CD4-positive, alpha-beta T cell treated with Interleukin-6 at 100 ng/mL for 8 hours (primary cell): ENCODE measurements at places on chromosomes 5 and 9.

DNA sequence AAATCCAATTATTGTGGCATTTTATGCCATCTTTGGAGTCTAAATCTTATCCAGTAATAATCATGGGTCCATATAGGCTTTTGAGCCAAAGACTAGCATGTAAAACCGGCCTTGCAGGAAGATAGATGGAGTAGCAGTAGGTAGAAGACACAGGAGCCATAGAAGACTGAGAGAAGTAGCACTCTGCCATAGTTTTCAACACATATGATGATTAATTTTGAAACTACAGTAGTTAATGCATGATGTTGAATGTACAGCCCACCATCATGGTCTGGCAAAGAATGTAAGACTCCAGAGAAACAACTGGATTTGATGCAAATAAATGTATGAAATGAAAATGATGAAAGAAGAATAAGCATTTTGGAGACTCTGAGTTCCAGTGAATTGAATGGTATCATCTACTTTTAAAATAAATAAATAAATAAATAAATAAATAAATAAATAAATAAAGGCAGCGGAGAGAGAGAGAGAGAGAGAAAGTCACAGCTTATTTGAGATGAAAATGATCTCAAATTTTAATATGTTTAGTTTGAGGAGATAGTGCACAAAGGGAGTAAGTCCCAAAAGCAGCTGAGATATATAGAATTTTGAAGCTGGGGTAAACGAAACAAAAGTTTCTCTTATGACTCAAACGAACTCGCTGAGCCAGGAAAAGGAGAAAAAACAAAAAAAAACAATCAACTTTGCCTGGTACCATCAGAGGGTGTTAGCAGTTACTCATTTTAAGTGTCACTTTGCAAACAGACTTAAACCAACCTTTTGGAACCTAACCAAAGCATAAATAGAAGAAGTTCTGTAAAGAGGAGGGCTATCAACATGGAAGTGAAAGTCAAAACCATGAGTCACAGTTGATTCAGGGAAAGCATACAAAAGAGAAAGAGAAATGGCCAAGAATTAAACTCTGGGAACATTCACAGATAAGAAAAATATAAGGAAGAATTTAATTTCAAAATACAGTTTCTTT is 388.7 kb downstream of the CETN3 start:
- no peak for DNase-seq

- no peak for DNase-seq
These were observed 2.1 kb downstream of the ADAMTS2 start for GRCh38 chr5:179343021-179343718.

- DNase-seq = no peak
These were observed 11.1 kb downstream of the GM2A start for GRCh38 chr5:151264113-151264512.

DNA sequence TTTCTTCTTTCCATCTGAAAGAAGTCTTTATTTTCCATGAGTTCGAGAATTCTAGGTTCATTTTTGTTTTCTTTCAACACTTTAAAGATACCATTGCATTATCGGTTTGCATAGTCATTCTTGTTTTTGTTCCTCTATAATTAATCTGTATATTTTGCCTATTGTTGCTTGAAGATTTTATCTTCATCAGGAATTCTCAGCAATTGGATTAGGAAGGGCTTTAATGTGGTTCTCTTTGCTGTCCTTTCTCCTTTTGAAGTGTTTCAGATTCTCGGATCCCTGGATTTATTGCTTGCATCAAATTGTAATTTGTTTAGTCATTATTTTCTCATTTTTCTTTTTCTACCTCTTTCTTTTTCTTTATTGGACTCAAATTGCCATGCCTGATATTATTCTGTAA is 609.8 kb downstream of the TLR4 start:
- DNase-seq = no peak

GRCh38 chr9:28234894-28235277 is 661.6 kb upstream of the C9orf72 start:
- DNase-seq = no peak

- DNase-seq = no peak
These were observed 2.6 kb upstream of the SPDL1 start for GRCh38 chr5:169580964-169581363.

DNA sequence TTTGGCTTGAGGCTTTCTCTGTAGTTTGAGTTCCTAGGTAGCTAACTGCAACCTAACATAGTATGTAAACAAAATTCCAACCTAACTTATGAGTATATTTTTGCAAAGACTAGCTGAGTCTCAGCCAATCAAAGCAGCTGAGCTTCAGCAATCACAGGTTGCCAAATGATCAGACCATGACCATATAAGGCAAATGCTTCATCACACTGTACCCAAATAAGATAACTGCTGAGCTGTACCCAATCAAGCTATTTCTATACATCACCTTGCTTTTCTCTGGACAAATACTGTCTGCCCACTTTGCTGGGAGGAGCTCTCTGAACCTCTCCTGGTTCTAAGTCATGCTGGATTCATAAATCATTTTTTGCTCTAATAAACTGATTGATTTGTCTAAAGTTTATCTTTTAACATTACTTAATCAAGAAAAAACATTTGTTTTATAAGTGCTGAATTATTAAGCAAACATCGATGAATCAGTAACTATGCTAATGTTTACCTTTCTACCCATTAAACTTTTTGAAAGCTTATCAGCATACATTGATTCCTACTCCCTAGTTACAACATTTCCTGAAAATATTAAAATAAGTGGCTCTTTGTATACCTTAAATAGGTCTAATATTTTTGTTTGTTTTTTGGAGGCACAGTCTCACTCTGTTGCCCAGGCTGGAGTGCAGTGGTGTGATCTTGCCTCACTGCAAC is 129.7 kb upstream of the PCA3 start:
- DNase-seq = no peak

- no peak for DNase-seq
These were observed 301.4 kb downstream of the PDE4D start for GRCh38 chr5:59592101-59592500.

DNA sequence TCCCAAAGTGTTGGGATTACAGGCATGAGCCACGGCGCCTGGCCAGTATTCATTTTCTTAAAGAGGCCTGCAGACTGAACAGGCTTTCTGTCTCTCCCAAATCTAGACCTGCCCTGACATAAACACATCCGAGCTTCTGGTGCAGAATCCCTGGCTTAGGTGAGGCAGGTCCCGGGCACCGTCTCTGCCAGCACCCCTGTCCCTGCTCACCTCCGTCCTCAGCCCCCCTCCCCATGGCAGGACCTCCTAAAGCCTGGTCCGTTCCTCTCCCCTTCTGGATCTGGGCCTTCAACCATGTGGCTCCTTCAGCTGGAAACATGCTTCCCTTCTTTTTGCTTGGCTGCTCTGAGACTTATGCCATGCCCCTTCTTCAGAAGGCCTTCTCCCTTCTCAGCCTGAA is 22.7 kb upstream of the RXRA start:
- no peak for DNase-seq

GRCh38 chr5:71705421-71705820 is 13.7 kb upstream of the CARTPT start:
- no peak for DNase-seq

- no peak for DNase-seq
These were observed 18.3 kb upstream of the CKMT2 start for GRCh38 chr5:81214848-81215247.

- DNase-seq = no peak
These were observed 289.3 kb upstream of the WWC1 start for GRCh38 chr5:168002116-168002515.

DNA sequence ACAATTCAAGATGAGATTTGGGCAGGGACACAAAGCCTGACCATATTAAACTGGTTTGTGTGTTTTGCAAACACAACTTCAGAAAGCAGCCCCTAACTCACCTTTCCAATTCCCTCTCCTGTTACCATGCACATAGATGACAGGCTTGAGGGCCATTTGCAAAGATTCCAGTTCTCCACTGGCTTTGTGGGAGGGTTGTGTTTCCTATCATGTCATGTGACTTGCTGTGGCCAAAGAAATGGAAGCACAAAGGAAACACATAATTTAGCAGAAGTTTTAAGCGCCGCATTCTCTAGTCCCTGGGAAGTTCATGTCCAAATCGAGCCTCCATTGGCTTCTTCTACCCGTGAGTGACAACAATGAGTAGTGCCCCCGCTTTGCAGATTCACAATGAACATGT is 57.9 kb upstream of the CDH6 start:
- DNase-seq = no peak

GRCh38 chr9:89617978-89618377 is 13.2 kb downstream of the GADD45G start:
- no peak for DNase-seq

- no peak for DNase-seq
These were observed 11.7 kb downstream of the CD74 start for GRCh38 chr5:150401076-150401375.

DNA sequence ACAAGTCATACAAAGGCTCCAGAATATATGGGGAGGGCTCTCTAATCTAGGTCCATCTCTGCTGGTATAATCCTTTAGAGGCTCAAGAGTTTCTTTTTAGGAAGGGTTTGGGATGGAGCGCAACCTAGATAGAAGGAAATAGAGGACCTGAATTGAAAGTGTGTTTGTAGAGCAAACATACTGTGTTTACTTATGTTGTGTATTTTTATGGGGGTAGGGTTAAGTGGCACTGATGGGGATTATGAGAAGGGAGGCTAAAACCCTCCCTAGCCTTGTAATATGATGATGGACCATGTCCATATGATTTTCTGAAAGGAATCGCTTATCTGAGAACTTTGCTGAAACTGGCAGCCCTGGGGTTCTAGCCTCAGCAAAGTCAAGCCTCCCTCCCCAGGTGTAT is 4.4 kb upstream of the ELL2 start:
- DNase-seq = no peak

DNA sequence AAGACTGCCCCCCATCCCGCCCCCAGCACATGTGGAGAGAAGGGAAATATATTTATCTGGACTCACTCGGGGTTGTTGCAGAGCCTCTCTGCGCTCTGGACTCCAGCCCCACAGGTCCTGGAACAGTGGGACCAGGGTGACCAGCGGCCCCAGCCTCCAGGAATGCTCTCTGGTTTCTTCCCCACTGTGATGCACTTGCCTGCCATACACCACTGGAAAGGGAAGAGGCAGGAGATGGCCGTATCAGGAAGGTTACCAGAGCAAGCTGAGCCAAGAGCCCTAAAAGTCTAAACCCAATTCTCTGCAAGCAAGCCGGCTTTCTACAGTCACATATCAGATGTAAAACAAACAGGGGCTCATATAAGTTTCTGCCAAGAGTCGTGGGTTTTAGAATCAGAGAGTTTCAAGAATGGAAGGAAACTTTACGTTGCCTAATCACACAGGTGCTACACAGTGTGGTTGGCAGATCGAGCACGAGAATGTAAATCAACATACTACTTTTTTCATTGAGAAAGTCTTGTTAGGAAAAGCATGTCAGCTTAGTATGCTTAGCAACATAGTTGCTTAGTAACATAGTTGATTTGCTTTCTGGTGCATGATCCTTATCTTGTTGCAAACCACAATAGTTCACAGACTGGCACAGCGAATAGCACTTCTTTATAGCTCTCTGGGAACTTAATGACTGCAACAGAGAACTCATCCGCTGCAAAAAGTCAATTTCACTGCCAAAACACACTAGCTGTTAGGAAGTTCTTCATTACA is 201.2 kb downstream of the TARS1 start:
- DNase-seq = no peak

DNA sequence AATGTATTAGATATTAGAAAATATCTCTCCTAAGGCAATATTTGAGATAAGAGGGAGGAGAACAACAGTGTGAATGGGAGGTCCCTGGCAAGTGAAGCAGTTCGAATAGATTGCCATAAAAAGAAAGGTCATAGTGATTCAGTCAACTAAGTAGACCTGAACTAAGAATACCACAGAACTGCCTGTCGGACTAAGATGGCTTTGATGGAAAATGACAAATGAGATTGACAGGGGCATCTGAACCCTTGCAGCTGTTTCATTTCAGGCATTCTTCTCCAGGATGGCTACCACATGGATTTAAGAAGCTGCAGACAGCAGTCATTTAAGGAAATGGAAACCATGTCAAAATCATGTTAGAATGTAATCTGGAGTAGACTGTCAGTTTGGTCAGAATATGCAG is 308.4 kb upstream of the MEF2C start:
- no peak for DNase-seq

- DNase-seq = no peak
These were observed 223.9 kb downstream of the FANCC start for GRCh38 chr9:95093586-95093985.

DNA sequence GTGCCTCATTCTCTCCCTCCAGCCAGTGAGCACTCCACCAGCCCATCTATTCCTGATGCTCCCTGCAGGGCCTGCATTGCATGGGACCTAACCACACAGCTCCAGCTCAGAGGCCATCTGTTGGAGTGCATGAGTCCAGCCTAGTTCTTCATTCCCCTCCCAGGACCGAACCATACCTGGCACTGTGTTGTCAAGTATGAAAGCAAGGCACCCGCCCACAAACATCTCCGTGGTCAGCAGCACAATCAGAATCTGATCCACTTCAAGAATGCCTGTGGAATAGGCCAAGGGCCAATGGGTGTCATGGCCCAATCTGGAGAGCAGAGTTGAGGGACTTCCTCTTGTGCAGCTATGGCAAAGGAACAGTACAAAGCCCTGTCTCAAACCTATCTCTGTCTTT is 5.9 kb downstream of the SLC23A1 start:
- no peak for DNase-seq

GRCh38 chr5:103915081-103915480 is 352.5 kb upstream of the NUDT12 start:
- no peak for DNase-seq

GRCh38 chr9:98807814-98808195 is 335 bp downstream of the GALNT12 start:
- DNase-seq = no peak

- no peak for DNase-seq
These were observed 56.8 kb downstream of the PTPN3 start for GRCh38 chr9:109441296-109441695.

DNA sequence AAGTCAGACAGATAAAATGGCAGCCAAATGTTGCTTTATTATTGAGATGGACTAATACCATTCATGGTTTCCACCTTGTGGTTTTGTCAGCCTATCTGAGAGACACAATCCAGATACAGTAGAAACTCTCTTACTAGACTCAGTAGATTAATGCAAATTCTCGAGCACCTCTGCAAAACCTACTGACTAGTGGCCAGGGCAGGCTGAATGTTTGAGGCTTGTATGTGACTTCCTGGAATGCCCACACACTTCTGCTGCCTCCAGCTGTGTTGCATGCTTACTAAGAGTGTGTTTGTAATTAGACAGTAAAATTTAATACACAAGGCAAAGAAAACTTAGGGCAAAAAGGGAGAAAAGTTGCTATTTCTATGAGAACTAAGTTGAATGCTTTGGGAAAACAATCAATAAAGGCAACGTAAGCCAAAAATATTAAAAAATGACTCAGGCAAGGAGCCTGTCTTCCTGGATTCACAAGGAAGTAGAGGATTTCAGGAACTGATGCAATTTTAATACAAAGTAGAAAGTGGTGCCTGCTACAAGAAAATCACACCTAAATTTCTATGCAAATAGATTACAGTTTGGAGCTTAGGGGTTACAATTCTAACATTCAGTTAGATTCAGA is 30.2 kb upstream of the CCNG1 start:
- no peak for DNase-seq

DNA sequence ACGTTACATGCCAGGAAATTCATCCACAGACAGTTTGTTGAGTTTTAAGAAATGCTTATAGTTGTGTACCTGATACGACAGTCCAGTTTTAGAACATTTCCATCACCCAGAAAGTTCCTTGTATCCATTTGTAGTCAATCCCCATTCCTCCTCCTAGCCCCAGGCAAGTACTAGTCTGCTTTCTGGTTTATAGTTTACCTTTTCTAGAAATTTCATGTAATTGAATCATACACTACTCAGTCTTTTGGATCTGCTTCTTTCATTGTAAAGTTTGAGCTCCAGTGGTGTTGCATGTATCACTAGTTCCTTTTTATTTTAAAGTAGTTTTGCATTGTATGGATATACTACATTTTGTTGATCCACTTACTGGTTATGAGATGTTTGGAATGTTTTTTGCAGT is 291.2 kb downstream of the AOPEP start:
- no peak for DNase-seq
